NCI-H2081 (cell line): ENCODE measurements at places on chromosomes 6 and 20.
A peak's percentile ranks its signal among the peaks of the same experiment; 100 is the strongest.

DNA sequence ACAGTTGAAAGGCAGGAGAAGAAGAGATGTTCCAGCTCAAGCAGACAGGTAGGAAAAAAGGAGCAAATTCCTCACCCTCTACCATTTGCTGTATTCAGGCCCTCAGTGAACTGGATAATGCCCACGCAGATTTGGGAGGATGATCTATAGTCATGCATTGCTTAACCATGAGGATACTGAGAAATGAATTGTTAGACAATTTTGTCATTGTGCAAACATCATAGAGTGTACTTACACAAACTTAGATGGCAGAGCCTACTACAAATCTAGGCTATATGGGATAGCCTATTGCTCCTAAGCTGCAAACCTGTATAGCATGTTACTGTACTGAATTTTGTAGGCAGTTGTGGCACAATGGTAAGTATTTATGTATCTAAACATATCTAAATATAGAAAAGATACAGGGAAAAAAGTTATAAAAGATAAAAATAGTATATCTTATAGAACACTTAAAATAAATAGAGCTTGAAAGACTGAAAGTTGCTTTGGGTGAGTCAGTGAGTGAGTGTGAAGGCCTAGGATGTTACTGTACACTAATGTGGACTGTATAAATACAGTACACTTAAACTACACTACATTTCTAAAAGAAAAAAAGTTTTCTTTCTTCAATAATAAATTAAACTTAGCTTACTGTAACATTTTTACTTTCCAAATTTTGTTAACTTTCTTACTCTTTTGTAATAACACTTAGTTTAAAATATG lies 672.3 kb downstream of the UTRN start:
- no peak for DNase-seq

GRCh38 chr6:57195457-57195856 lies 23.3 kb downstream of the BAG2 start:
- no peak for DNase-seq

DNA sequence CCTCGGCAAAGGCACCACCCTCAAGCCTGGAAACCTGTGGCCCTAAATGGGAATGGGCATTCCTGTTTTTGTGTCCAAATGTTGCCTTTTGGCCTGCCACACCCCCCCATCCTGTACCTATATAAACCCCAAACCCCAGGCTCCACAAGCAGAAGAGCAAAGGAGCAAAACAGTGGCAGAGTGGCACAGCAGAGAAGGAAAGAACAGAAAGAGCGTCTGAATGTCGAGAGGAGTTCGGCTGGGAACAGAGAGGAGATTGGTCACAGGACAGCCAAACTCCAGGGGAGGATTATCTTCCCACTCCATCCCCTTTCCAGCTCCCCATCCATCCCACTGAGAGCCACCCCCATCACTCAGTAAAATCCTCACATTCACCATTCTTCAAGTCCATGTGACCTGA lies 58.0 kb upstream of the PREP start:
- no peak for DNase-seq

- DNase-seq: no peak
These were observed 49.9 kb upstream of the TMEM30A start for GRCh38 chr6:75334266-75335040.

GRCh38 chr6:126821706-126822105 lies 296.8 kb upstream of the RSPO3 start:
- DNase-seq: no peak

GRCh38 chr20:20549704-20550103 lies 162.7 kb downstream of the RALGAPA2 start:
- no peak for DNase-seq

GRCh38 chr6:91904586-91905164 lies 1317.8 kb upstream of the MAP3K7 start:
- DNase-seq: no peak

DNA sequence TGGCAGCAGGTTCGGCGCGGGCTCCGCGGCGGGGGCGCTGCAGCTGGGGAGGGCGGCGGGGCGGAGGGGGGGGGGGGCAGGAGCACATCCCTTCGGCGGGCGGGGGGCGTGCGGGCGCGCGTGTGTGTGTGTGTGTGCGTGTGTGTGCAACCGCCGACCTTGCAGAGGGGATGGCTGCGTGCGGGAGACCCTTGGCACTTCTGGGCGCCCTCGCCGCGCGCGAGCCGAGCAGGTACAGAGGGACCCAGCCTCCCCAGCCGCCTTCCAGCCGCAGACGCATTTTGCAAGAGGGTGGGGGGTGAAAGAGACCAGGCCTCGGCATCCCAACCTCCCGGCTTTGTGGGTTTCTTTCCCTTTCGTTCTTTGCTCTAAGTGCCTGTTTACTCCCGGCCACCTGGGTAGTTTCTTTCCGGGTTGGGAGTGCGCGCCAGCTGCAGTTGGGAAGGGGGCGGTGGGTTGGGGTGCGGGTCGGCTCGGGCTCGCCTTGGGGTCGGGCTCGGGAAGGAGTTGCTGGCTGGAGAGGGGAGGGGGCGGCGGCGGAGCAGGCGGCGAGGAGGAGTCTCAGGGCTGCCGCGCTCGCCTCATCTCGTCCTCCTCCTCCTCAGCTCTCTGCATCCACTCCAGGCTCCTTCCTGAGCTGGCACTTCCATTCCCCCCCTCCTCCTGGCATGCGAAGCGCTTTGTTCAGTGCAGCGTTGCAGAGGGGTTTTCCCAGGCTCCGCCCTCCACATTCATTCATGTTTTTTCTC lies 620 bp downstream of the HIVEP1 start:
- peak; percentile 54 for DNase-seq

GRCh38 chr6:4574007-4574406 lies 202.2 kb upstream of the CDYL start:
- no peak for DNase-seq

GRCh38 chr20:58590679-58591473 lies 60.2 kb upstream of the STX16 start:
- DNase-seq: no peak

DNA sequence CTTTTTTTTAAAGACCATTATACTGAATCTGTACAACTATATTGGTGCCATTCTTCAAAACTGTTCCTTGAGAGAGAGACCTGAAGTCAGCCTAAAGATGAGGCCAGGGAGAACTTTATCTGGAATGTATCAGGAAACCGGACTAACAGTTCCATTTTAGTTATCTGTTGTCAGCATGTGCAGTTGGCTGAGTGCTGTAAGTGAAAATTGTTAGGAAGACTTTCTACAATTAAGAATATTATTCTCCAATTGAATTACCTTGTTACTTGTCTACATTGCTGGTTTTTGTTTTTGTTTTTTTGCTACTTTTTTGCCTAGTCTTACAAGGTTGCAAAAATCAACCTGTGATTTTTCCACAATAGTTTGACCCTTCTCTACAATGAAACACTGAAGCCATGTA lies 7.5 kb downstream of the CEP57L1 start:
- DNase-seq: no peak

DNA sequence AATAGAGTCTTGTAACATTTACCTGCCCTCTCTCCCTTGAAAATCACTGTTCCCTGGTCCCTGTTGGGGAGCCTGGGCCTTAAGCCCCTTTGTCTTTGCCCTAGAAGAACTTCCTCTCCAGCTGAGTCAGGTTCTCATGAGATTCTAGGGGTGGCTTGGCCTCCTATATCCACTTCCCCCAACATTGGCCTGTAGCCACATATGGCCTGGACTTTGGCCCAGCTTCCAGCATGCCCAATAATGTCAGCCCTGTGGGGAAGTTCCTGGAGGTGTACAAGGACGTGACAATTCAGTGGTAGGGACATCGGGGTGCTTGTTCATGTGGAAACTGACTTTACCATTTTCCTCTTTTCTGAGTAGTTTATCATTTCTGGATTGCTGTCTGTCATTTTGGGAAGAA lies 17.2 kb upstream of the MAS1L start:
- DNase-seq: no peak

- DNase-seq: peak; percentile 39
These were observed at the start of gene WFDC2 for GRCh38 chr20:45469336-45470261. WFDC2 (plus strand) TSS chr20:45469753; CDS start chr20:45469782, 29 bp downstream.

DNA sequence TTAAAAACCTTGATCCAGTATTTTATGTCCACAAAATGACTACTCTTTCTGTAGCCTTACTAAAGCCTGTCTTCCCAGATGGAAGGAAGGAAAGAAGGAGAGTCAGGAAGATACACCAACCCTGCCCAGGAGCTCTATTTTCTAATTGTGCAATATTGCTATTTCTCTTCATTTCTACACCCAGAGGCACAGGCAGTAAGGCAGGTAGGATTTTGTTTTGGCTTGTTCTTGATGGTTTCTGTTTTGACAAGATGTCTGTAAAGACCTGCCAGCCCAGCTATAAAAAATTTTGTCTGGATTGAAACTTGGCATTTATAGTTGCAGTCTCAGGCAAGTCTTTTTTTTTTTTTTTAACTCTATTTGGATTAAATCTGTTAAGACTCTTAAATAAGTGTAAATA lies 587.5 kb upstream of the ARID1B start:
- DNase-seq: no peak

DNA sequence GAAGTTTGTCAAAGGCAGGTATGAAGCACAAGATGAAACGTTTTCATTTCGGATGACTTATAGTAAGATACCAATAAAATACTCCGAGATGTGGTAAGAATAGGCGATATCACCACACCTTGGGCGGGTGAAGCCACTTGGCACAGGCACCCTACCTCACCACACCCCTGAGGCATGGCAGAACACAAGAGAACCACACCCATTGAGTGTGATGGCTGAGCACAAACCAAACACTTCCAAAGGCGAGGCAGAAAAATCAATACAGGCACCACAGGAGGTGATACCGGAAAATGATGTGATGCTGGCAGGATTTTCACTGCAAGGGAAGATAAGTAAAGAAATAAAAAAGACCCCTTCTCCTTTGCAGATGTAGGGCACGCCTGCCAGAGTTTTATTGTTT lies 332.9 kb upstream of the PRDM1 start:
- DNase-seq: no peak

GRCh38 chr20:63043348-63044203 lies 36.8 kb upstream of the BHLHE23 start:
- no peak for DNase-seq

GRCh38 chr20:36904690-36905089 lies 28.8 kb downstream of the TLDC2 start:
- no peak for DNase-seq

DNA sequence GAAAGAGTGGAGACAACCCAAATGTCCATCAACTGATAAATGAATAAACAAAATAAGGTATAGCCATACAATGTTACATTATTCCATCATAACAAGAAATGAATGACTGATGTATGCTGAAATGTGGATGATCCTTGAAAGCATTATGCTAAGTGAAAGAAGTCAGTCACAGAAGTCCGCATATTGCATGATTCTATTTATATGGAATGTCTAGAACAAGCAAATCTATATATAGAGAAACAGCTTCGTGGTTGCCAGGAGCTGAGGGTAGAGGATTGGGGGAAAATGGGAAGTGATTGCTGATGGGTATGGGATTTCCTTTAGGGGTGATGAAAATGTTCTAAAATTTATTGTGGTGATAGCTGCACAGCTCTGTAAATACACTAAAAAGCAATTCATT lies 196.8 kb downstream of the ATXN1 start:
- no peak for DNase-seq

- no peak for DNase-seq
These were observed 54.7 kb downstream of the ENPP1 start for GRCh38 chr6:131862476-131862875.

DNA sequence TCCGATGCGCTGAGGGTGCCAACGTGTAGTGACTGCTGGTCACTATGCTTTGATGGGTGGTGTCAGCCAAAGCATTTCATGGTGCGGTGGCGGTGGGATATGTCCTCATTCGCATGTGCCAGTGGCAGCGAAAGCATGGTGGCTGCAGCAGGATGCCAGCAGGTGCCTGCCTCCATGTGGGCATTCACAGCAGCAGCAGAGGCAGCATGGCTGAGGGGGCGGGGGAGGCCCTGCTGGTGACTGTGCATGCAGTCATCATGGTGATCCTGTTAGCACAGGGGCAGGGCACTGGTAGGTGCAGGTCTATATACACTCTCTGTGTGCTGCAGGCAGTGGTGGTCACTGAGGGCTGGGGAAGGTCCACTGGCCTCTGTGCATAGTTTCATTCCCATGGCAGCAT lies 22.0 kb downstream of the FIG4 start:
- no peak for DNase-seq

DNA sequence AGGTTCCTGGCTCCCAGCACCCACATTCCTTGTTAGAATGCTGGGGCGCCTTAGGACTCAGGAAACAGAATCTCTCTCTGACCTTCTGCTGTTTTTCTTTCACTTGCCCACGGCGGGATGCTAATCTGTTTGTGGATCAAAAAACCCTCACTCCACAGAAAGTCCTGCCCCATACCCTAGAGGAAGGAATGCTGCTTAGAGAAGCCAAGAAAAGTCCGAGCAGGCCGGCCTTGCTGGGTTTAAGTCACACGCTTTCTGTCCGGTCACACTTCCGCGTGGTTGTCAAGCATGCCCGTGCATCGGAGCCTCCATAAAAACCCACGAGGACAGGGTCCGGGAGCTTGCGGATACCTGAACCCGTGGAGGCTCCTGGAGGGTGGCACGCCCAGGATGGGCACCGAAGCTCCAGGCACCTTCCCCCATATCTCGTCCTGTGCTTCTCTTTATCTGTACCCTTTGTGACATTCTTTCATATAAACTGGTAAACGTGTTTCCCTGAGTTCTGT lies 223.1 kb downstream of the NRN1 start:
- DNase-seq: no peak

DNA sequence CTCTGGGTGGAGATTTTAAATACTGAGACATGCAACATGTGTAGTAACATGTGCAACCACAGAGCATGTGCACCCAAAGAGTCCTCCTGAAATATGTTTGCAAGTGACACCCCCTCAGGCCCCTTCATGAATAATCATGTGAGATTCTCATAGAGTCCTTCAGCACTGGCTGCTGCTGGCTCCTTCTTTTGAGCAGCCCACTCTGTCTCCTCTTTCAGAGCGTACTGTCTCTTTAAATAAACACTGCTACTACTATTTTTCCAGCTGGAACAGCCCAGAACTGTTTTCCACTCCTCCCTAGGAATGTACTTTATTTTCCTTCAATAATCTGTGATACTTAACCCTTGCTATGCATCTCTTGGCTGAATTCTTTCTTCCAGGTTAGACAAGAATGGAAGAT lies 42.0 kb downstream of the HLA-DRB5 start:
- no peak for DNase-seq

DNA sequence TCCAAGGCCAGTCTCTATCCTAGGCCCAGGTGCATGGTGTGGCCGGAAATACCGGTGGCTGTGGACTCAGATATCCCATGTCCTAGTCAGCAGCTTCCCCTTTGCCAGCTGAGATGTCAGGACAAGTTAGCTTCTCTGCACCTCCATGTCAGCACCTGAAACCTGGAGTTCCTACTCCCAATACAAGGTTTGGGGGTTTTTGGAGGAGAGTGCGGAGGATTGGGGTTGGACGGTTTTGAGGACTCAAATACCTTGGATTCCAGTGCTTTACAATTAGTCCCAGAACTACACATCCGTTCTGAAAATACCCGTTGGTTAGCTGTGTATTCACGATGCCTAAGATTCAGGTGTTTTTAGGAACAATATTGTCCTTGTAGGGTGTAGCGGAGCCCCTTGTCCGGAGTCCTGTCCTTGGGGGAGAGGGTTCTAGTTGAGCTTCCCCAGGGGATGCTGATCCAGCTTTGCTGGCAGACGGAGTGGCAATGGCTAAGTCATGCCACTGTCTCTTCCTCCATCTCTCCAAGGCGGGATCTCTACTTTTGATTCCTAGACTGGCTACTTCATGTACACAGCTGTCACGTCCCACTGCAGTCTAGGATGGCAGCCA lies 45.0 kb downstream of the ADNP start:
- DNase-seq: no peak
